Mesendoderm (in vitro differentiated cells): ENCODE measurements at places on chromosomes 2 and 18.
A peak's percentile ranks its signal among the peaks of the same experiment; 100 is the strongest.

GRCh38 chr2:203774760-203775159, 68.3 kb downstream of the CD28 start:
- DNase-seq: no peak

DNA sequence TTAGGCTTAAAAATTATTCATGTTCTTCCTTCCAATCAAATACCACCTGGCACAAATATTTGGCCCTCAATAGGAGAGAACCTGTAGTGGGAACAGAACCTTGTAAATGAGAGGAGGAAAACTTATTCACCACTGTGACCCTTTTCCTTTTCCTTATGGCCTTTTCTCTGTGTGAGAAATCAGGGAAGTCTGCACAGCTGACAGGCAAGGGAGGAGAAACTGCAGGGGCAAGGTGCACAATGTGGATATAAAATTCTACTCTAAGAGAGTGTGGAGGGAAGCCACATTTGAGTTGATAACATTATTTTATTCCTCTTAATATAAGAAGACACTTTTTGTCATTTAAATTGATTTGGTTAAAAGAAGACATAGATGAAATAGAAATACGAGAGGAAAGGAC, 1247.0 kb upstream of the CHAC2 start:
- DNase-seq: no peak

DNA sequence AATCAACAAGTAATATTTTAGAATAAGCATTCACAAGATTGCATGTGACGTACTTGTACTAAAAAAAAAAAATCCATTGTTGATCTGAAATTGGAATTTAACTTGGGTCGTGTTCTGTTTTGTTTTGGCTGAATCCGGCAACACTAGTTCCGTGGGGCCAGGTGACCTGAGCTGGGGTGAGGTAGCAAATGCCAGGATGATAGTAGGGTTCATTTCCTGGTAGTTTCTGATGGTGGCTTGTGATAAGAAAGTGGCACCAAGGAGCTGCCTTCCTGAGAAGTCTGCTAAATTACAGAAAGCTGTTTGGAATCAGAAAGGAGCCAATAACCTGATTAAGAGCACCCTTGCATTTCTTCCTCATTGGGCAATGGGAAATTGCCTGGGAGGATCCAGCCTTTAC, 126.4 kb upstream of the DLX2 start:
- no peak for DNase-seq

GRCh38 chr2:237027712-237028029, 58.0 kb upstream of the COPS8 start:
- DNase-seq: no peak

- DNase-seq: no peak
Observed at GRCh38 chr2:113878743-113879142, 11.1 kb upstream of the ACTR3 start.

GRCh38 chr2:234595829-234596228, 98.9 kb upstream of the ARL4C start:
- DNase-seq: no peak

DNA sequence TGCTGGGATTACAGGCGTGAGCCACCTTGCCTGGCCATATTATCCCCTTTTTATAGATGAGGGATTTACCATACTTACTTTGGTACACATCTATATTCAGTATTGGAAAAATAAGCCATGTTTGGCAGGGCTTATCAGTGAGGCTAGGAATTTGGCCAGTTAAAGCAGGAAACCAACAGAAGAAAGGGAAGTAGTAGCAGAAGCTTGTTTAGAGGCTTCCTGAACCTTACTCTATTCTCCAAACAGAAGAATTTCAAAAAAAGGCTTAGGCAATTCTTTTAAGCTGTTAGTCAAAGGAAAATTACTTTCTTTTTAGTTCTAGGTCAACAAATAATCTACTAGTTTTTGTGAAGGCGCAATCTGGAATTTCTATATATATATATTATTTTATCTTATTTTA, 3.2 kb upstream of the GLS start:
- no peak for DNase-seq

DNA sequence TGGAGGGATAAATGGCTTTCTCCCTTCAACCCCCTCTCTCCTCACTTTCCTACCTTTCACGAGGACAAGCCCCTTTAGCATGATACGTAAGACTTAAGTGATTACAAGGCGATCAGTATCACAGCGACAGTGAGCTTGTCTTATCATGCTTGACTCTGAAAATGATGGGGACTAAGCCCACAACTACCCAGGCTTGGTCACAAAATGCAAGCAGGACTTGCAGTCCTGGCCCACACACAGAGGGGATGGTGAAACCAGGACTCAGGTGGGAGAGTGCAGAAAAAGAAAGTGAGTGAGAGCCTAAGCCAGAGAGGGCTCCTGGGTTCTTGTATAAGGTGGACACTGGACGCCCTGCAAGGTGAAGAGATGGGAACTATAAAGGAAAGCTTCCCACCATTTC, 95.7 kb upstream of the ARL4C start:
- DNase-seq: no peak

DNA sequence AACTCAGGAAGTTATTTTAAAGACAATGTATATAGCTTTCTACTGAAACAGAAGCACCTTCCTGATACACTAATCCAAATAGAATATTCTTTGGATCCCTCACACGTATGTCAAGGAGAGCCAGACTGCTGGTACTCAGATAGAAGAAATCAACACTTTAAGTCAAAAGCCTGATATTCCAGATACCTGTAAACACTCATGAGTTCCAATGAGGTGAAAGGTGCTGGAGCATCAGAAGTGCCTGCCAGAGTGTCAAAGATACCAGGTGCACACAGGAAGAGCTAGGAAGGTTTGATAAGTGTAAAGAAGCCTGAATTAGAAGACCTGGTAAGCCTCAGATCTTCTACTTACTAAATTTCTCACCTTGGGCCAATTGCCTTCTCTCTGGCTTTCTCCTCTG, 226.3 kb upstream of the SP5 start:
- DNase-seq: peak; percentile 57

DNA sequence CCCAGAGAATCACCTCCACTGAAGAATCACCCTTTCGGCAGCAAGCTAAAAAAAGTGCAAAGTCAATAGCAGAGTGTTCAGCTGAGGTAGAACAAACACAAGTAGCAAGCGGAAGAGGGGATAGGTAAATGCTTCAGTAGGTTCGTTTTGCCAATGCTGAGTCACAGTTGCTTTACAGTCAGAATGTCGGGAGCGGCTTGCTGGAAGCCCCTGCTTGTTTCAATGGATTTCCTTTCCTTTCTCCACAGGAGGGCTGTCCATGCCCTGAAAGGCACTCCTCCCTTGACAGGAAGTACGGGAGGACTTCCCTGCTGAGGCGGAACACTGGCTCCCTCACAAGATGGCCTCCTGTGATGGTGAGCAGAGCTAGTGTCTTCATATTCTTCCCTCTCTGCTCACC, 146.2 kb upstream of the LYPD1 start:
- DNase-seq: peak; percentile 55

DNA sequence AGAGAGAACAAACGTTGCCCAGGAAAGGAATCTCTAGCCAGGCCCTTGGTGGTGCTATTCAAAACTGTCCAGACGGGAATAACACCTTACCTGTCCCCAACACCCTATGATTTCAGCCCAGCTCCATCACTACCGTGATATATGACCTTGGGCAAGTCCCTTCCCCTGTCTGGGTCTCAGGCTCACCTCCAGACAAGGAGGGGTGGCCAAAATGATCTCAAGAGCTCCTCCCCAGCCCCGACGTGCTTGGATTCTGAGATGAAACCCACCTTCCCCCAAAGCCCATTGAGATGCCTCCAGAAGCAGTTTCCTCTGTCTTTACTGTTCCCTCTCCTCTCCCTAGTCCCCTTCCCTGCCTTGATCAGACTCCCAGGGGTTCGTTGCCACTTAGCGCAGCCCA, 1.5 kb downstream of the KCNK3 start:
- no peak for DNase-seq

- no peak for DNase-seq
Observed at GRCh38 chr2:10405448-10405847, 42.7 kb downstream of the ODC1 start.

- no peak for DNase-seq
Observed at GRCh38 chr2:10984418-10985135, 72.8 kb downstream of the KCNF1 start.

- no peak for DNase-seq
Observed at GRCh38 chr18:39345321-39345720, 1779.7 kb upstream of the CELF4 start.

- no peak for DNase-seq
Observed at GRCh38 chr2:3202926-3203325, 174.7 kb downstream of the EIPR1 start.

DNA sequence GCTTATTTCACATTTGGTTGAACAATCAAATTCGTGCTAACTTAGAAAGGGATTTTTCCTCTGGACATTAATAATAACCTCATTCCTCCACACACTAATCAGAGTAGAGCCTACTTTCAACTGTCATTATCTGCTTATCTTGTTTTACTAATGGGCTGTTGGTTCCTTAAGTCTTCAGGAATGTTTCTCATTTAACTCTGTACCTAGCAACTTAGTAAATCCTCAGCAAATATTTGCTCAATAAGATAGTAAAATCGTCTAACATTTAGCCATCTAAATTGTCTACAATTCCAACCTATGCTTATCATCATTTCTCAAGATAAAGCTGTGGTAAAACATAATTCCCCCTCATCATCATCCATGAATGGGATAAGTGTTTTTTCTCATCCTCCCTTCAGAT, 98.1 kb downstream of the CDH2 start:
- peak; percentile 87 for DNase-seq

- peak; percentile 19 for DNase-seq
Observed at GRCh38 chr18:25141399-25141798, 210.6 kb downstream of the ZNF521 start.

GRCh38 chr2:70574618-70575017, 21.0 kb upstream of the TGFA start:
- DNase-seq: no peak

GRCh38 chr18:1585881-1586488, 681.3 kb downstream of the ADCYAP1 start:
- peak; percentile 52 for DNase-seq

GRCh38 chr2:160687629-160688028, 194.0 kb upstream of the RBMS1 start:
- DNase-seq: no peak
